ENCODE measurements at places on chromosomes 3 and 15.

GRCh38 chr15:86892774-86893449 is 813.2 kb downstream of the AGBL1 start:
- DNase-seq = no peak

DNA sequence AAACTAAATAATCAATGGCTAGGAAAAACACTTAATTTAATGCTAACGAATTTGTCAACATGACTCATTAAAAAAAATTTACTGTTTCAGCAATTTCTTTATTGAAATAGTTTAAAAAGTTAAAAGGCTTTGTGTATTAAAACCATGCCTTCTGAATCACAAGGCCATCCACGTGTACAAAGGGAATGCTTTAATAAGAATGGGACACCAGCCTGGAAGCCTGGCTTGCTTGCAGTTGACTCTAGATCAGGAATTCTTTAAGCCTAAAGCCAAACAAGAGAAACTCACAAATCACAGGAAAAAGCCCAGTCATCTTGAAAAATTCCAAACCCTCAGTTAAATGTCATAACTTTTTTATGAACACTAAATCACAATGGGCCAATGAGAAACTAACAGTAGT is 137.6 kb downstream of the PEAK1 start:
- DNase-seq = no peak

- DNase-seq = no peak
Measured at GRCh38 chr3:57967590-57967989, 40.6 kb upstream of the FLNB start.

DNA sequence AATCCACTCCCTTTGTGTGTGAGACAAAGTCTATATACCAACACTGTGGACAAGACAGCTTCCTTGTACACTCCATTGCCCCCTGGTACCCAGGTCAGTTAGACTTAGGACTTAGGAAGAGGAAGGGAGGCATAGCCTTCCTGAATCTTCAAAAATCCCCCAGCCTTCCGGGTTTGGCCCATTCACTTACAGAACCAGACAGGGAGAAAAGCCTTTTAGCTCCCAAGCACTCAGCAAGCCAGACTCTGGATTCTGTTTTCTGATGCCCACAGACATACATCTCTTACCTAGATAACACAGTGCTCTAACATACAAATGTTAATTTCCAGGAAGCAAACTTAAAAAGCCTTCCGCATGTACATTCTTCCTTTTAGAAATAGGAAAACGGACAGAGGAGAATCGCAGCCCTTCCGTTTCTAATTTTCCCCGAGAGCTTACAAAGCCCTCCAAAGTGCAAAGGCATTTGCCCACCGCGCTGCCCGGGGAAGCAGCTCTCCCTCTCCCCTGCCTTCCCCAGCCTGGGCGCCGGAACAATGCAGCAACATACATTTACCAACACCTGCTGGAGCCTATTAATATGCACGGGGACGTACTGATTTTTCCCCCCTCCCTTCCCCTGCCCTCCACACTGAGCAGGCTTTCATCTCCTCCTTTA is 442.0 kb downstream of the MAGI1 start:
- no peak for DNase-seq

DNA sequence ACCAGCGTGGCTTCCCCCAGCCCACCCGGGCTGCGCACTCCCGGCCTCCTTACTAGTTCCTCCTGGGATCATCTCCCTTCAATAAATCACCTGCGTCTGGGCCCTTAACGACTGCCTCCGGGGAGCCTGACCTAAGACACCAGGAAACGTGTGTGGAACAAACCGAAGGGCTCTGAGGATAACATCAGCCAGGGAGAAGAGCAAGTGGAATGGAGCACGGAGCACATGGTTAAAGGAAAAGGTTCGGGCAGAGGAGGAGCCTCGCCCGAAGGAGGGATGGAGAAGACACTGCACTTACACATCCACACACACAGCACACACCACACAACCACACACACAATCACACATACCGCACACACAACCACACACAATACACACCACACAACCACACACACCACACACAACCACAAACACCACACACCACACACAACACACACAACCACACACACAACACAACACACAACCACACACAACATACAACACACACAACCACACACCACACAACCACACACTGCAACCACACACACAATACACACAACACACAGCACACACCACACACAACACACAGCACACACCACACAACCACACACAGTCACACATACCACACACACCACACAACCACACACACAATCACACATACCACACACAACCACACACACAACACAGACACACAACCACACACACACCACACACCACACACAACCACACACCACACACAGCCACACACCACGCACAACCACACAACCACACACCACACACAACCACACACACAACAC is 24.7 kb downstream of the CPN2 start:
- no peak for DNase-seq

DNA sequence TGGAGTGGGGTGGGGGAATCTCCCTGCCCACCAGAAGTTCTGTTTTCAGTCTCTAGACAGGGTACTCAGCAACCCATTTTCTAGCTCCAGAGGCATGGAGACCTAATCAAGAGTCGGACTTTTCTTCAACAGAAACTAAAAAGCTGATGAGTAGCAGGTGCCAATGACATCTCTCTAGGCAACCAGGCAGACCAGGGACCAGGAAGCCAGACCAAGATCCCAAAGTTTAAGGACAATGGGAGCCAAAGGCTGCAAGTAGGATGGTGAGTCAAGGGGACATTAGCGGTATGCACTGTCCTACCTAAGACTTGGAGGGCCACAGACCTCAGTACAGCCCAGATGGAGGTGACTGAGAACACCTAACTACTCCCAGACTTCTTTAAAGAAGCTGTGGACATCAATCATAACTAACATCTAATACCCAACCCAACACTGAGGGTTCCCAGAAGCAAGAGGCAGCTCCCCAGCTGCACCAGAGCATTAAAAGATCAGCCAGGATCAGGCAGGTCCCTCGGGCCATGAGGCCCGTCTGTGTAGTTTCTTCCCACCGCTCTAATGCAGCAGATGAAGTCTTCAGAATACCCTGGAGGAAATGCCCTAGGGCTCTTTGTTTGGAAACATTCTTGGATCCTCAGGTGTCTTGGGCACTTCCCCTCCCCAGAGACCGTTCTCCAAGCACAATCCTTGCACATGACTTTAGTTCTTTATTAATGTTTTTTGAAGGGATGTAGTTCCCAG is 979 bp downstream of the CCDC71 start:
- DNase-seq = no peak

GRCh38 chr3:26683902-26684301 is 61.3 kb downstream of the LRRC3B start:
- no peak for DNase-seq

GRCh38 chr3:56119575-56120349 is 348.5 kb downstream of the ERC2 start:
- no peak for DNase-seq

- no peak for DNase-seq
Measured at GRCh38 chr3:54939557-54940300, 11.9 kb upstream of the LRTM1 start.

DNA sequence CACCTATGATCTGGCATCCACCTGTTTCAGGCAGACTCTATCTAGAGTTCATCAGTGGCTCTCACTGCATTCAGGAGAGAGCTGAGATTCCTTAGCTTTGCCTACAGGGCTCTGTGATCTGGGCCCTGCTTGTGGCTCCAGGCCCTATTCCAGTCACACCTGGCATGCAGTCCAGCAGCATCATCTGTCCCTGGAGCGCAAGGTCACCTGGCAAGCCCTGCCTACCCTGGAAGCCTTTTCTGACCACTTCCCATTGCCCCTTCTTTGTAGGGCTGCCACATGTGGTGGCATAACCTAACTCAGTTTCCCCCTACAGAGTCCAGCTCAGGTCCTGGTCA is 115.1 kb upstream of the PLXNA1 start:
- DNase-seq = no peak

GRCh38 chr15:58227706-58228543 is 89.7 kb downstream of the AQP9 start:
- DNase-seq = peak; percentile 84

- no peak for DNase-seq
Measured at GRCh38 chr3:161640181-161640580, 143.6 kb downstream of the OTOL1 start.

DNA sequence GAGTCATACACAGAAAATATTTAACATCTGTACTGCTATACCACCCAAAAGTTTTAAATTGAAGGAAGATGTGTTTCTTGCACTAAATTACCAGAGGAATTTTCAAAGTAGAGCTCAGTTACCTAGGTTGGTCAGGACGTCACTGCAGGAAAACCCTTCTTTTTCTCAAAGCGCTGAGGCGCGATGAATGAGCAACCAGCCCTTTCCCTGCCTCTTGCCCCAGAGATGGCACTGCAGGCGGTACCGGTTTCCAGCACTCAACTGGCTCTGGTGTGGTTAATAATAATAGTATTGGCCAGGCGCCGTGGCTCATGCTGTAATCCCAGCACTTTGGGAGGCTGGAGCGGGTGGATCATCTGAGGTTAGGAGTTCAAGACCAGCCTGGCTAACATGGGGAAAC is 49.3 kb downstream of the HES1 start:
- DNase-seq = no peak

DNA sequence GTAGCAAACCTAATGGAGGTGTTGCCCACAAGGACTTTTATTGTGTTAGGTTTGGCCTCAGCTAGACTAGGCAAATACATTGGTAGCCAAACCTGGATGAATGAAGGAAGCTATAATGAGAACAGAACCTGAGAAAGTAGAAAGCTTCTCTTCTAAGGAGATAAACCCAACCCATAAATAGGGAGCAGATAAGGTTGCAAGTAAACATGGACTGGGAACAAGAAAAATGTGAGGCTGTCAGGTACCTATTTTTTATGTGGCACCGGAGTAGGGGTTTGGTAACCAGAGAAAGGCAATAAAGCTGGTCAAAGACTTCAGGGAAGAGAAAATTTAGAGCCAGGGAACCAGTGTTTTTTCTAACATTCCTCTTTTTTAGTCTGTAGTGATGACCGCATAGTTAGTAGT is 25.0 kb downstream of the ZNF654 start:
- no peak for DNase-seq

DNA sequence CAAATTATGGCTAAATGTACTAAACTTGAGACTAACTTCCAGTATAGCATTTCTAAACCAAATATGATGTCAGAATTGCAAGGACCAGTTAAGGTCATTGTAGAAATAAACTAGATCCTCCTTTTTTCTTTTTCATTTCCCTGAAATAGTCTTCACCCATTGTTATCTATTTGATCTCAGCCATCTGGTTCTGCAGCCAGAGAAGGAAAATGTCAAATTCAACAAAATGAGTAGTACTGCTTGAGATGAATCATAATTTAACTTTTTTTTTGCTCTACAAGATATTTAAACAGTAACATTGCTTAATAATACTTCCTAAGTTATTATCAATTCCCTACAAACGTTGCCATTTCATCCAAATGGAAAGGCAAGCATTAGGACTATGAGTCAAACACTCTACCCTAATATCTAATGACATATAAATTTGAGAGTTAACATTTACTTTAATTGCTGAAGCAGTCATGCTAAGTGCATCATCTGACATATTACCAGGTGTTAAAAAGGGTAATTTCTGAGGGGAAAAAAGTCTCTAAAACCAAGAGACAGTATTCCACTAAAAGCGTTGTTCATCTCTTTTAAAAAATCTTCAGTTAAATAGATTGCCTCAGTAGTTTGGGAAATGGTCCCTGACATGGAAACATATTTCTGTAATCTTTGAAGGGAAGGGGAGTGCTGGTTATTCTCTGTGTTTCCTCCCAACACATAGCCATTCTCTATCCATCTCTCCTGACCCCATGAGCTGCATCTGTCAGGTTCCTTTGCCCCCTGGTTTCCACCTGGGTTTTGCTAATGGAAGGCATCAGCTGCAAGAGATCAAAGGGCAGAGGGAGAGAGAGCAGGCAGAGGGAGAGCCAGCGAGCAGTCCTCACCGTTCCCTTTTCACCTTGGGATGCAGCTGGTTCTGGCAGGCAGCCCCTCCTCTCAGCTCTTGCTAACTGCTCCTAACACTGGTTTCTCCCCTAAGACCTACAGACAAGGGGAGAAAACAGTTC is 138.5 kb downstream of the ARPP21 start:
- DNase-seq = no peak

DNA sequence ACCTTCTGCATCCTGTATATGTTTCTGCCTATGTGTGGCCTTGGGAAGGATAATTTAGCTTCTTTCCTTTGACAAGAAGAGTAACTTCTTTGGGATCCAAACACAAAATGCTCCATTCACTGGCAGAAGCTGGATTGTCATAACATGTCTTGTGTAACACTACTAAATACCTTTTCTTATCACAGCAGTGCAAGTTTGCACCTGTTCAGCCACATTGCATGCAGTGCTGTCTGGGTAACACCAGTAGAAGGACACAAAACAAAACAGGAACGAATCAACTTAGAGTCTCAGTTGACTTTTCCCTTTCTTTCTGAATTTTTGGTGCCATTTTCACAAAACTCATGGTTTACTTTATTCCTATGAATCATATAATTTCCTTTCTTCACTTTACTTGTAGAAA is 43.6 kb upstream of the TNIK start:
- DNase-seq = no peak

DNA sequence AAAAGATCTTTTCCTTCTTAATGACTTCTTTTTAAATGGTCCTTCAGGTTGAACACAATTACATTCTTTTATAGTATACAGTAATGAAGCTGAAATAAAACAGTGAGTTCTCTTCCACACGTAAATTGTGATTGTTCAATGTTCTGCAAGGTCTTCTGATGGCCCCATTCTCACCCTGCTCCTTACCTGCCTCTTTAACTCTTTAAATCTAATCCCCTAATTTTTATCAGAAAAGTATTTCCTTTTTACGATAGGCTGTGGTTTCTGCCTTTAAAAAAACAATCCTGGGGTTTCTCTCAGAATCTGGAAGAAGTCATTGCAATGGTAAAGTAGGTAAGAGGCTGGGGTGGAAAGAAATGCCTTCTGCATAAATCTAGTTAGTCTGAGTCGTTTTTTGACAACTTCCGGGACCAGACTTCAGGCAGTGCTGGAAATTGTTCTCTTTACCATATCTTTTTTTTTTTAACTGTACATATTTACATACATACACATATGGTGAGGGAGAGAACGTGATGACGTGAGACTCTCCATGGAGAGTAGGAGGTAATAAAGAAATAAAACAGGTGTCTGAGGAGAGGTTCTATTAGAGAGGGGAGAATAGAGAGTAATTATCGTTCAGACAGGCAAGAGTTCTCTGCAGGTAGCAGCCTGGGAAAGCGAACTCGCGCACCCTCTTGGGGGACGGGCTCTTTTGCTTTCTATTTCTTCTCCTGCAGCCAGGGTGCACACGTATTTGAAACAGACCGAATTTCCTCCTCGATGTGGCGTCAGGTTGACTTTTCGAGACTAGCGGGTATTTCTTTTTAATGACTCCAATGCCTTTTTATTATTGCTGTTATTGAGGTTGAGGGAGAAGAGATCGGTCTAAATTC is at the start of gene SIDT1:
TSS of gene SIDT1 (plus strand) at position 730 of the 872 bp plus-strand sequence. CDS start 467 bp downstream, outside the sequence.
- peak; percentile 58 for DNase-seq

- peak; percentile 37 for DNase-seq
Measured at GRCh38 chr3:171849617-171850319, 6.6 kb downstream of the TMEM212 start.

- no peak for DNase-seq
Measured at GRCh38 chr3:44429459-44429858, 48.0 kb downstream of the ZNF445 start.

- DNase-seq = no peak
Measured at GRCh38 chr15:85462029-85462428, 81.6 kb downstream of the AKAP13 start.
